ENCODE measurements at places on chromosomes 6 and 20.

DNA sequence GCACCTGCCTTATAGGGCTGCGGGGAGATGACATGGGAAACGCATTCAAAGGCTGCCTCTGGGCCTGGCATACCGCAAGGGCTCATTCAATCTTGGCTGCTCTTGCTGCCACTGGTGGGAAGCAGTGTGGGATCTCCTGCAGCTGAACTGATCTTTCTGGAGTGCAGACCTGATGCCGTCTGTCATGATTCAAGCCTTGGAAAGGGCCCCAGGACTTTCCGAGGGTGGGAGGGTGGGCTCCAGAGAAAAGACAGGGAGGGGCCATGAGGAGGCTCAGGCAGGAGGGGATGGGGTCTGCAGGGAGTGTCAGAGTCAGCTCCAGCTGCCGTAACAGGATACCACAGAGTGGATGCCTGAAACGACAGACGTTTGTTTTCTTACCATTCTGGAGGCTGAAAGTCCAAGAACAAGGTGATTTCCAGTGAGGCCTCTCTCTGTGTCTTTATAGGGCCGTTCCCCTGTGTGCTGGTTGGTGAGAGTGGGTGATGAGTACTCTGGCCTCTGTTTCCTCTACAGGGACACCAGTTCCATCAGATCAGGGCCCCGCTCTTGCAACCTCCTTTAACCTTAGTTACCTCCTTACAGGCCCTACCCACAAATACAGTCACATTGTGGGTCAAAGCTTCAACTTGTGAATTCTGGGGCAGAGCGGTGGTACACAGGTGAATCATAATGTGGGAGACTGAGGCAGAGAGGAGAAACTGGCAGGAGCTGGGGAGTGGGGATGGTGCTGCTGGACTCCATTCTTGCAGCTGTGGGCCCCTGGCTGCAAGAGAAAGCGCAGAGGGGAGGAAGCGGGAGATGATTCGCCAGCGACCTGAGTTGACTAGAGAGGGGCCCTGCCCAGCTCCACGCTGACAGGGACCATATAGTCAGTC is 148.4 kb downstream of the SYCP2 start:
- DNase-seq, result no peak

GRCh38 chr20:43558412-43559146 is at the start of gene SGK2:
Gene SGK2, plus strand, starts transcription at chr20:43559027. Its CDS starts 7,469 bp downstream, at chr20:43566496.
- no peak for DNase-seq

DNA sequence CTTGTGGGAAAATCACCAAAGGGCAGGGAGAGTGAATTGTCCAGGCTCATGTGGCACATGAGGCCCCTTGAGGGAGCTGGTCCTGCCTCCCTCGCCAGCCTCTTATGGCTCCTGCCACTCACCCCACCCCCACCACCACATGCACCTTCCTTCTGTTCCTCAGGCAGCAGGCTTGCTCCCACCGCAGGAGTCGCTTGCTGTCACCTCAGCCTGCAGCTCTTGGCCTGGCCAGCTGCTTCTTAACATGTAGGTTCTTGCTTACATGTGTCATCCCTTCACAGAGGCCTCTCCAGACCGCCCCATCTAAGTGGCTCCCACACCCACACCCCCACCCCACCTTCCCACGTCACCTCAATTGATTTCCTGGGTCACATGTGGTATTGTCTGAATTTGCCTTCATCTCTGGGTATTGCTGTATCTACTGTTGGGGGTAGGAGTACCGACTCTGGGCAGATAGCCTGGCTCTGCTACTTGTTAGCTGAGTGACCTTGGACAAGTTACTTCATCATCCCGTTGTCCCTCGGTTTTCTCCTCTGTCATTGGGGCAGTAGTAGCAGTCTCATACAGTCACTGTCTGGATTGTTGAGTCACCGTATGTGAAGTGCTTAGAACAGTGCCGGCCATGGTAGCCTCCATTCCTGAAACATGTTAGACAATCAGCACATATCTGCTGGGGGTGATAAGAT is 41.7 kb downstream of the SLC9A8 start:
- no peak for DNase-seq

GRCh38 chr6:10894958-10895357 is 8.1 kb downstream of the SYCP2L start:
- DNase-seq, result no peak

GRCh38 chr20:24425523-24426135 is 43.8 kb upstream of the SYNDIG1 start:
- no peak for DNase-seq

GRCh38 chr20:20037960-20038359 is 14.3 kb downstream of the CRNKL1 start:
- no peak for DNase-seq

DNA sequence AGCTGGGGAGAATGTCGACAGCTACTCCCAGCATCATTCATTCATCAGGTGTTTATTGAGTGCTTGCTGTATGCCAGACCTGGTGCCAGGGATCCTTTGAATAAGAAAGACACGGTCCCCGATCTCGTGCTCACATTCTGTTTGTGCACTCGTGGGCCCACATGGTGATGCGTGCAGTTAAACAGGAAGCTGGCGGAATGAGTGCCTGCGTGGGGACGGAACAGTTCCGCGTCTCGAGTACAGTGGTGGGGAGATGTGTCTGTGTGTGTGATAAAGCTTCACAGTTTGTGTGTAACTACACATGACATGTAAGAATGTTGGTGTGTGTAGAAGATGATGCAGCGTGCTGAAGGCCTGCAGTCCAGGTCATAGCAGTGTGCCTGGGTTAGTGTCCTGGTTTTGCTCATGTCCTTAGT is 6.5 kb downstream of the RBM38 start:
- peak; percentile 31 for DNase-seq

DNA sequence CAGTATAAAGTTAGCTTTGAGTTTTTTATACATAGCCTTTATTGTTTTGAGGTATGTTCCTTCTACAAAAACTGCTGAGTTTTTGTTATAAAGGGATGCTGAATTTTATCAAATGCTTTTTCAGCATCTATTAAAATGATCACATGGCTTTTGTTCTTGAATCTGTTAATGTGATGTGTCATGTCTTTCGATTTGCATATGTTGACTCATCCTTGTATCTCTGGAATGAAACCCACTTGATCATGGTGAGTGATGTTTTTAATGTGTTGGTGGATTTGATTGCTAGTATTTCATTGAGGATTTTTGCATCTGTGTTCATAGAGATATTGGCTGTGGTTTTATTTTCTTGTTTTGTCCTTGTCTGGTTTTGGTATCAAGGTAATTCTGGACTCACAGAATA is 24.7 kb upstream of the BLCAP start:
- no peak for DNase-seq

- no peak for DNase-seq
Measured at GRCh38 chr6:89295981-89296380, 19.1 kb downstream of the GABRR2 start.

GRCh38 chr6:13435477-13436246 is 51.7 kb downstream of the GFOD1 start:
- DNase-seq, result peak; percentile 53

GRCh38 chr6:30645989-30646388 is 944 bp upstream of the C6orf136 start:
- DNase-seq, result no peak

- no peak for DNase-seq
Measured at GRCh38 chr6:105649192-105649591, 246.3 kb upstream of the PREP start.

DNA sequence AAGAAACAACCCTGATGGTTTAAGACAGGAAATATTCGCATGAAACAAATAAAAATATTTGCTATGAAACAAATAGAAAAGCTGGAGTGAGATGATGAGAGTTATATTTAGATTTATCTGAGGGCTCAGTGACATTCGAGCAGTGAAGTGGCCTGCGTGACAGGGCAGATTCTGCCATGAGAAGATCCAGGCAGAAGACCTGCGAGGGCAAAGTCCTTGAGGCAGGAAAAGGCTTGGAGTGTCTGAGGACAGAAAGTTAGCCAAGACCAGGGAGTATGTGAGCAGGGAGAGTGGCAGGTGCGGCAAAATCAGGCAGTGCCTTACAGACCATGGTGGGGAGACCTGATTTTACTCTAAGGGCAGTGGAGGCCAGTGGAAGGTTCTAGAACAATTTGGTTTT is 66.9 kb upstream of the RIN2 start:
- DNase-seq, result no peak

DNA sequence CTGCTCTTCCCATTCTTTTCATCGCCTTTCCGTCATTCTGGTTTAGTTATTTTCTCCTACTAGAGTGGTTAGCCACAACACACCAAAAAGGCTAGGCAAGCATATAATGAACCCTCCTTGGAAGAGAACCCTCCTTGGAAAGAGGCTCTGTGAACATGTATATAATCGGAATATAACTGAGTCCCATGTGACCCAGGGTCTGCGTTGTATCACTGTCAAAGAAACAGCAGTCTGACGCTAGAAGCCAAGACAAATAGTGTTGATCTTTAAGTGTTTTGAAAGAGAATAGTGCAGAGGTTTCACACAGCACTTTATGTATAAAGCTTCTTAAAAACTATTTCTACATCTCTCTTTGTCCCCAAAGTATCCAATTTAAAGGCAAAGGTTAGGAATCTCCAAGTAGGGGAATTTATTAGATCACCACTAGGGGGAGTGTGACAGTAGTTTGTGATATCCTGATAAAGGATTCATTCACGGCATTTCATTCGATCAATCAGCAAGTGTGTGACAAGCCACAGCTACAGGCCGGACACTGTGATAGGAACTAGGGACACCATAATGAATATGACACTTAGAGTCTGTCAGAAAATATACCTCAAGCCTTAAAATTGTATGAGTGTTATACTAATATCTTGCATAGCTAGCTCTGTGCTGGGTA is 395.3 kb downstream of the CD109 start:
- DNase-seq, result peak; percentile 24
